CD8-positive, alpha-beta memory T cell (primary cell): ENCODE measurements at places on chromosomes 2 and 18. TPM values are rescaled to one million over a fixed set of nuclear protein-coding genes. Genes with fewer than 3 reads are reported as not detected.

RGPD4 gene
- total RNA-seq, result 0.72 TPM

HMSD gene
- 11.4 TPM for total RNA-seq

KCNS3 gene
- not detected for total RNA-seq

GPR45 gene
- total RNA-seq, result not detected

C2orf80 gene
- total RNA-seq, result not detected

DNA sequence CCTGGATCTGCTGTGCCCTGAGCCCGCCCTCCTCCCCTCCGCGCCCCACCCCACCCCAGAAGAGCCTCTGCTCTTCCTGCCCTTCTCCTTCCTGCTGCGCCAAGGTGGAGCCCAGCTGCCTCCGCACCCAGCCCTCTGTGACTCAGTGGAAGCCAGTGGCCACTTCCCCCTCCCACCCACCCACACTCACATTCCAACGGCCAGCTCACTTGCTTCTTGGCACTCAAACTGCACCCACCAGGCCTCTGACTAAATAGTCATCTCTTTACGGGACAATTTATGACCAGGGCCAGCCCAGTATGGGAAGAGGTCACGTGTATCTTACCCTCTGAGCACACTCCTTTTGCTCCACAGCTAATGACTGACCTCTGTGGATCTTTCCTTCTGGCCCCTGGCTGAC lies 150.4 kb upstream of the SLC1A4 start:
- no peaks in the 10 kb centered on the region for H3K36me3 ChIP-seq
- H3K4me3 ChIP-seq, result no peak overlapping the region
- DNase-seq, result no peak
- no peaks in the 10 kb centered on the region for H3K27me3 ChIP-seq

- no peak for DNase-seq
- H3K4me3 ChIP-seq, result no peak overlapping the region
- H3K27ac ChIP-seq, result no peak overlapping the region
- H3K27me3 ChIP-seq, result no peaks in the 10 kb centered on the region
Measured at GRCh38 chr2:193428336-193428818, 1233.6 kb upstream of the TMEFF2 start.

GRCh38 chr2:141041281-141041680 lies 1089.5 kb downstream of the LRP1B start:
- no peak overlapping the region for H3K4me3 ChIP-seq
- no peaks in the 10 kb centered on the region for H3K27me3 ChIP-seq
- no peaks in the 10 kb centered on the region for H3K4me1 ChIP-seq
- no peak overlapping the region for H3K27ac ChIP-seq
- H3K36me3 ChIP-seq, result no peaks in the 10 kb centered on the region

- H3K27ac ChIP-seq, result no peak overlapping the region
- H3K4me1 ChIP-seq, result peaks cover 4% of the 10 kb centered on the region
- H3K36me3 ChIP-seq, result peaks cover 20% of the 10 kb centered on the region
- no peaks in the 10 kb centered on the region for H3K27me3 ChIP-seq
Measured at GRCh38 chr2:37243435-37243834, 12.0 kb downstream of the NDUFAF7 start.

- no peak overlapping the region for H3K27ac ChIP-seq
- H3K4me1 ChIP-seq, result peaks cover 32% of the 10 kb centered on the region
- H3K36me3 ChIP-seq, result no peaks in the 10 kb centered on the region
- no peaks in the 10 kb centered on the region for H3K27me3 ChIP-seq
- DNase-seq, result no peak
Measured at GRCh38 chr2:12050396-12050795, 304.0 kb downstream of the LPIN1 start.

DNA sequence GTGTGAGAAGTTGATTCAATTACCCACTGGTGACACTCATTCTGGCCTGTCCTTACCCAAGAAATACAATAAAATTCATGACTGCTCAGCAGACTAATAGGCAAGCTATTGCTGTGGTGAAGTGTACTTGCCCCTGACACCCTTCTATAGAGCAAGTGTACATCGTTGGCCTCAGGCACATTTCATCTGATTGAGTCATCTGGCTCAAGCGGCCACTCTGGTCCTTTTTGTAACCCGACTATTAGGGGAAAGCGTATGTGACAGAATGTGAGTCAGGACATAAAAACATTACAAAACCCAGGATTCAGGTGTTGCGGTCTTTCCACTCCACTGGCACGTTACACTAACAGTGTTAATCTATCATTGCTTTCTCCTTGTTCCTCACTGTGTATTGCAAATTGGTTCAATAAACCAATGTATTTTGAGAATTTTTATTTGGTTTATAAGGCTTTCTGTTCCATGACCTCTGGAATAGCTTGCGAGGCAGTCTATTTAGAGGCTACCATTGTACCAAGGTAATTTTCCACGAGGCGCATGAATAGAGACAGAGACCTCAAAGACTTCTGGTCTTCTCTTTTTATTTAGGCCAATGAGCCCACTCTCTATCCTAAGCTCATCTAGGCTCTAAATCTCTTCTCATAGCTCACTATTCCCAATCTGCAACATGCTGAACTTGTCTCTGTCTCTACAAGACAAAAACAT lies 10.2 kb upstream of the TTC32 start:
- H3K36me3 ChIP-seq, result no peaks in the 10 kb centered on the region
- H3K27ac ChIP-seq, result no peak overlapping the region
- no peak for DNase-seq
- H3K4me3 ChIP-seq, result no peak overlapping the region
- no peaks in the 10 kb centered on the region for H3K27me3 ChIP-seq
- no peaks in the 10 kb centered on the region for H3K4me1 ChIP-seq

GRCh38 chr2:167929484-167929883 lies 317.9 kb downstream of the STK39 start:
- H3K4me3 ChIP-seq, result no peak overlapping the region
- no peak overlapping the region for H3K27ac ChIP-seq
- H3K4me1 ChIP-seq, result no peaks in the 10 kb centered on the region
- H3K36me3 ChIP-seq, result no peaks in the 10 kb centered on the region
- no peaks in the 10 kb centered on the region for H3K27me3 ChIP-seq
